Urinary bladder (tissue), 4 donors: ENCODE measurements at places on chromosomes 13 and 19.

DNA sequence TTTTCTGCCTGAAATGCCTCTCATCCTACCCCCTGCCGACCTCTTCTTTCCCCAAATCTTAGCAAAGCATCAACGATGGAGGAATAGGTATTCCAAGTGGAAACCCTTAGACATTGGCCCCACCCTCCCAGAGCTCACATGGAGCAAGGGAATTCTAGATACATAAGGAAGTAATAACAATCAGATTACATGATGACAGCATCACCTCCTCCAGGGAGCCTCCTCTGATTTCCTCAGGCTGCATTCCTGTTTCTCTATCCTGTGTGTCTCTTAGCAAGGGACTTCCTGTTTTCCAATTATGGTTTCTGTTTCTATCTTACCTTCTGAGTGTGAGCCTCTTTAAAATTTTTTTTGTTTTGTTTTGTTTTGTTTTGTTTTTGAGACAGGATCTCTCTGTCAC is 246.6 kb downstream of the TSHZ3 start:
- DNase-seq: no peak

- DNase-seq: no peak
These were observed 6.2 kb upstream of the SPART start for GRCh38 chr13:36352350-36352749.

DNA sequence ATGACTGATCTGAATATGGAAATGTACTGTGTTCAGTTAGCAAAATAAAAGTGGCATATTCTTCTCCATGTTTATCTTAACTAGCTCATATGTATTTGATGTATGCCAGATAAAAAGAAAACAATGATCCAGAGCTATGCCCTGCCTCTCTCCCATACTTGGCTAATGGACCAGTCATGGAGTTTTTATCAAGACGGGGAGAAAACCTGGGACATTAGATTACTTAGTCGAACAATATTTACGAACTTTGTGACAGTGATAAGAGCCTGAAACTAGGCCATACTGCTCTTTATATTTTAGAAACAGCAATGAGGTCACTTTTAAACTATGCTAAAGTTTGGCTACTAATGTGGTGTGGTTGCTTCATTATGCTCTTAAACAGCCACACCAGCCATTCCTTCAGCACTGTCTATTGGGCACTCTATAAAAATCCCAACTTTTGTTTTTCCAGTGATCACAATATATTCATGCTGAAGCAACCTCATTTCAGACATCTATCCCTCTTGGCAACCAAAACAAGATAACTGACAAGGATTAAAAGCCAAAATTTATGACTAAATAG is 265.0 kb downstream of the FGF14 start:
- DNase-seq: no peak

DNA sequence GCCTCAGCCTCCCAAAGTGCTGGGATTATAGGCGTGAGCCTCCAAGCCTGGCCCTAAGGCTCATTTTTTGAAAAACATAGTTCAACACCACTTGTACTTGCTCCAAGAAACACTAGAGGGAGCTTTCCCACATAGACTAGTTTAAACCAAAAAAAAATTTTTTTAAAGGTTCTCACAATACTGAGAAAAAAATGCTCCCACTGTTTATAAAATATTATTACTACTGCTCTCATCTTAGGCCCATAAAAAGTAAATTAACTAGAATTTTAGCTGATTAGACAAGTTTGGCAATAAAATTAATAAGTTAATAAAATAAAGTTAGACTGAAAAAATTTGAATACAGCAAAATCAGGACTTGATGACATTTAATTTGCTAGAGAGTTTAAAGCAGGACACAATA is 109.5 kb downstream of the TBC1D4 start:
- DNase-seq: no peak

DNA sequence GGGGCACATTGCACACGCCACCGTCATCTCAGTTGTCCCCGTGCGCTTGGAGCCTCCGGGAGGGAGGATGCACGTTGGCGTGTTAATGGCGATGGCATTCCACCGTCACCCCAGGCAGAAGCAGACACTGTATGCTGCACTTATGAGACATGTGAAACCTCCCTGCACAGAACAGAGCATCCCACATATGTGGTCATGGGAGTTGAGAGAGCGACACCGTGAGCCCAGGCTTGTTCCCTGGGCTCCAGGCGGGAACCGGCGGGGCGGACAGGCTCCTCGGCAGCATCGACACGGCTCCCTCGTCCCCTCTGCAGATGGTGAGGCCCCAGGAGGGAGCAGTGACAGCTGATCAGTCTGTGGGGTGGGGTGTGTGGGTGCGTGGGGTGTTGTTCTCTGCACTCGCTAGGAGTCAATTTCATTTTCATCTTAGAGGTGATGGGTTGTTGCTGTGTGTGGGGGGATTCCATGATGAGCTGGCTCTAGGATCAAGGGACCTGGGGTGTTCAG is 40.4 kb downstream of the CRTC1 start:
- DNase-seq: no peak

GRCh38 chr13:28396053-28396452 is 98.9 kb downstream of the FLT1 start:
- DNase-seq: no peak

GRCh38 chr13:34346626-34347025 is 528.7 kb downstream of the RFC3 start:
- no peak for DNase-seq

- no peak for DNase-seq
These were observed at the start of gene ZNF541 for GRCh38 chr19:47573071-47574026. ZNF541 (minus strand) TSS chr19:47573148; CDS start chr19:47555856, 17,292 bp downstream.

DNA sequence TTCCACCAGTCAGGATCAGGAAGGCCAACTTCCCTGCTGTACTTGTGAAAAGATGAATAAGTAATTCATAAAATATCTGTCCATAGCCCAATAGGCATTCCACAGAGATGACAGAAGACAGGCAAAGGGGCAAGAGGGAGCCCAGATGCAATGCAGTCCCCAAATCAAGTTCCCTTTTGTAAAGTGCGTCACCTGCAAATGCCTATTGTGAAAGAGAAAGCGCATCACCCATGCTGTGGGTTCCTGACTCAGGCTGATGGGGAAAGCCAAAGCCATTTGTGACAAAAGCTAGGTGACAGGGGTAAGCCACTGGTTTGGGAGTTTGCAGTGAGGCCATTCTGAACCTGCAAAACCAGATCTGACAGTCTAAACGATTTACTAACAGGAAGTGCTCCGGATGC is 157.5 kb upstream of the ZNF536 start:
- DNase-seq: no peak

DNA sequence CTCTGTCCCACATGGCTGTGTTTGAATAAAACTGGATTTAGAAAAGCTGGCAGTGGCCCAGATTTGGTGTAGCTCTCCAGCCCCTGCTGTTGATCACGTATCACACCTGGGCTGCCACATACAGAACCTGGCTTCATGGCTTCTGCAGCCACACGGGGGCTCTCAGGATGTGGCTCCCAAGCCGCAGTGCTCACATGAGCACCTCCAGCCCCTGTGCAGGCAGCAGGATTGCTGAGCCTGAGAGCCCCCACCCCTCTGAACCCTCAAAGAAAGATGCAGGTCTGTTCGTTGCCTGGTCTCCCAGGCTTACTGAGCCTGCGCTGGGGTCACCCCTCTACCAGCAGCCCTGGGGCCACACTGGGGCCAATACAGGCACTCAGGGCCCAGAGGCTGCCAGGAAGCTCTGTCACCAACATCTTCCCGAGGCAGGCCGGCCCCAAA is 2.7 kb downstream of the PLEKHF1 start:
- DNase-seq: no peak

DNA sequence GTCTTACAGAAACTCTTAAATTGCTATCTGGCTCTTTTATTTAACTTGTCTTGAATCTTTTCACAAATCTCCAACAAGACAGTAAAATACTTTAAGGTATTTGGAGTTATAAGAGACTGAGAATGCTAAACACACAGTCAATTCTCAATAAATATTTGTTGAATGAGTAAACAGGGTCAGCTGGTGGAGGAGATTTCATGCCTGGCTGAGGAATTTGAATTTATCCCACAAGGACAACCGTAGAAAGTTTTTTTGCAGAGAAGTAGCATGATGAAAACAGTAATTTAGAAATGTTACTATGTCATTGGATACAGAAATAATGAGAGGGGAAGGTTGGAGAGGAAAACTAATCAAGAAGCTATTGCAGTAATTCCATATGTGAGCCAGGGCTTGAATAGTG is 1223.7 kb downstream of the PCDH17 start:
- no peak for DNase-seq

- no peak for DNase-seq
These were observed 2.3 kb downstream of the KISS1R start for GRCh38 chr19:919199-920050.

DNA sequence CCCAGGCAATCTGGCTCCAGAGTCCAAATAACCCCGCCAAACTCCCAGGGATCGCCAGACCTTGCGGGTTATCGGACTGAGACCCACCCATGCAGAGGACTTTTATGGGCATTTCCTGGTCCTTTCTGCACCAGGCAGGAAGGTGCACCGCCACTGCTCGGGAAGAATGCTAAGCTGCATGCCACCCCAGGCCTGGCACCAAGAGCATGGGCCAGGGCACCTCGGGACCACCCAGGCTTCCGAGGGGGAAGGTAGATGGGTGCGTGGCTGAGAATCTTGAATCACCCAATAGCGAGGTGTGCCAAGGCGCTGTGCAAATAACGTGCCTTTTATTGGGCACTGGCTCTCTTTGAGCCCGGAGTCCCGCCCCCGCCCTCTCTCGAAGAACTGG is 422 bp upstream of the ZNF575 start:
- no peak for DNase-seq

GRCh38 chr13:95441326-95441725 is 111.2 kb upstream of the CLDN10 start:
- no peak for DNase-seq

DNA sequence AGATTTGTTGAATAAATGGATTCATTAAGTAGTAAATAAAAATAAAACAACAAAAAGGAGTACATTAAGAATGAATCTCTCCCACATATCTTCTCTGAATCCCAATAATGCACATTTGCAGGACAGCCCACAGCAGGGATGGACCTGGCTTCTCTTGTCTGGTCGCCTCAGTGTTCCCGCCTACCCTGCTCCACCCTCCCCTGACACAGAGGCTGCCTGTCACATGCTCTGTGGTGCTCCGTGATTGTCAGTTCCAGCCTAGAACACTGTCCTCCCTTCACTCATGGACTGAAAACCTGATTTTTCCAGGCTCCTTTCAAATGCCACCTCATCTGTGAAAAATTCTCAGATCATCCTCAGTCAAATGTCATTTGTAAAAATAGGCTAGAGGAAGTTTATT is 94.5 kb upstream of the GPR12 start:
- no peak for DNase-seq
